ENCODE measurements at places on chromosomes 7 and 10.
A peak's percentile ranks its signal among the peaks of the same experiment; 100 is the strongest.

GRCh38 chr7:114084472-114085312 is 165.9 kb upstream of the PPP1R3A start:
- DNase-seq: no peak

GRCh38 chr7:94562525-94562924 is 52.9 kb downstream of the CASD1 start:
- no peak for DNase-seq

GRCh38 chr10:104580774-104581675 is 60.1 kb upstream of the SORCS3 start:
- peak; percentile 44 for DNase-seq

- no peak for DNase-seq
These were observed 50.0 kb downstream of the CREB3L2 start for GRCh38 chr7:137951700-137952425.

- no peak for DNase-seq
These were observed 9.5 kb downstream of the CALML3 start for GRCh38 chr10:5534051-5534821.

GRCh38 chr10:123726836-123727235 is 60.7 kb downstream of the GPR26 start:
- DNase-seq: no peak

- DNase-seq: no peak
These were observed 31.8 kb upstream of the GPAM start for GRCh38 chr10:112215342-112215774.

Measured in activated T-helper 1 cell treated with anti-CD3 and anti-CD28 coated beads, Interleukin-2, amount 50 U/mL, for 16 hours (primary cell).